GM13976 (cell line): ENCODE measurements at places on chromosomes 11 and 22.

- DNase-seq, result peak; percentile 80
Measured at GRCh38 chr22:21690401-21690801, 24.6 kb downstream of the PPIL2 start.

- no peak for DNase-seq
Measured at GRCh38 chr11:102361086-102362031, 14.3 kb downstream of the BIRC2 start.

- DNase-seq, result no peak
Measured at GRCh38 chr11:69516526-69516925, 35.1 kb downstream of the LINC01488 start.

- peak; percentile 91 for DNase-seq
Measured at GRCh38 chr22:22928666-22929380, 41.2 kb downstream of the IGLL5 start.

GRCh38 chr11:9693801-9694553, 30.1 kb downstream of the SWAP70 start:
- no peak for DNase-seq

GRCh38 chr11:19935507-19935906, 222.9 kb downstream of the NAV2 start:
- DNase-seq, result no peak
